ENCODE measurements at places on chromosomes 1 and 21. TPM values are rescaled to one million over a fixed set of nuclear protein-coding genes. Genes with fewer than 3 reads are reported as not detected.

KRTAP19-5 gene
- not detected for total RNA-seq

TBX15 gene
- not detected for total RNA-seq

CASQ2 gene
- not detected for total RNA-seq

FCRL5 gene
- total RNA-seq, result not detected

LCE1E gene
- total RNA-seq, result not detected

SRGAP2C gene
- 10.9 TPM for total RNA-seq

COL8A2 gene
- 0.05 TPM for total RNA-seq

SPSB1 gene
- 1.9 TPM for total RNA-seq

PER3 gene
- total RNA-seq, result 10.1 TPM

HSF2BP gene
- 0.93 TPM for total RNA-seq

SNIP1 gene
- 64.7 TPM for total RNA-seq

MYBPH gene
- total RNA-seq, result not detected

CFAP107 gene
- total RNA-seq, result not detected

LMNA gene
- 435 TPM for total RNA-seq

EXTL1 gene
- not detected for total RNA-seq

CELA3B gene
- total RNA-seq, result not detected

KRTAP20-2 gene
- not detected for total RNA-seq

DNM3 gene
- 1.8 TPM for total RNA-seq

SEC16B gene
- not detected for total RNA-seq

GPR161 gene
- total RNA-seq, result not detected

EPHX1 gene
- 0.47 TPM for total RNA-seq

IL10RB gene
- total RNA-seq, result 9.2 TPM

LCE3D gene
- total RNA-seq, result not detected

FCRL3 gene
- 0.99 TPM for total RNA-seq

AVPR1B gene
- total RNA-seq, result not detected

FOXD2 gene
- 0.34 TPM for total RNA-seq

RUNX1 gene
- total RNA-seq, result 74.3 TPM

NGF gene
- total RNA-seq, result not detected

PCAT6 gene
- total RNA-seq, result 1.3 TPM

CELA3A gene
- not detected for total RNA-seq

NOS1AP gene
- not detected for total RNA-seq

APCS gene
- not detected for total RNA-seq

CACNA1S gene
- not detected for total RNA-seq

NR5A2 gene
- total RNA-seq, result not detected

GSTM5 gene
- 0.20 TPM for total RNA-seq

CLCA1 gene
- not detected for total RNA-seq

HSPA13 gene
- total RNA-seq, result 39.6 TPM

OR1C1 gene
- not detected for total RNA-seq

KRTAP21-2 gene
- not detected for total RNA-seq

PTPRU gene
- total RNA-seq, result 0.56 TPM

C1QTNF12 gene
- total RNA-seq, result 4.8 TPM

MX2 gene
- total RNA-seq, result 77.8 TPM

AZIN2 gene
- 4.9 TPM for total RNA-seq

TNNT2 gene
- total RNA-seq, result not detected

All from CD4-positive, alpha-beta T cell (primary cell).